Testis (tissue), 5 donors: ENCODE measurements at places on chromosomes 4 and X. TPM values are rescaled to one million over a fixed set of nuclear protein-coding genes. Genes with fewer than 3 reads are reported as not detected.

DNA sequence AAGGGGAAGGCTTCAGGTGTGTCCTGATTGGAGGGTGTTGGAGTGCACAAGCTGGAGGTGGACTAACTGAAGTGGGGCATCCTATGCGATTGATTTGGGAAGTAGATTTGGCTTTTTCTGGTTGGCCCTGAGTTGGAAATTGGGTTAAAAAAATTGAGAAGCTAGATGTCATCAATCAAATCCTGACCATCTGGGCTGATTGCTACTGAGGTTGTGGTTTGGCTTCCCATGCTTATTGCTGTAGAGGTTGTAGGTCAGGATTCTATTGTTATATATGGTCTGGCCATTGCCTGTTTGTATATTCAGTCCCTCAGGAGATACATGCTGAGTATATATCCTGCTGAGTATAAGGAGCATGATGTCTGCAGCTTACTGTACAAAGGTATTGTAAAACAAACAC is 7.7 kb upstream of the ZNF81 start:
- no peak overlapping the region for H3K4me3 ChIP-seq
- no peak overlapping the region for H3K27ac ChIP-seq
- no peaks in the 10 kb centered on the region for H3K36me3 ChIP-seq
- no peaks in the 10 kb centered on the region for H3K4me1 ChIP-seq
- no peaks in the 10 kb centered on the region for H3K27me3 ChIP-seq

DNA sequence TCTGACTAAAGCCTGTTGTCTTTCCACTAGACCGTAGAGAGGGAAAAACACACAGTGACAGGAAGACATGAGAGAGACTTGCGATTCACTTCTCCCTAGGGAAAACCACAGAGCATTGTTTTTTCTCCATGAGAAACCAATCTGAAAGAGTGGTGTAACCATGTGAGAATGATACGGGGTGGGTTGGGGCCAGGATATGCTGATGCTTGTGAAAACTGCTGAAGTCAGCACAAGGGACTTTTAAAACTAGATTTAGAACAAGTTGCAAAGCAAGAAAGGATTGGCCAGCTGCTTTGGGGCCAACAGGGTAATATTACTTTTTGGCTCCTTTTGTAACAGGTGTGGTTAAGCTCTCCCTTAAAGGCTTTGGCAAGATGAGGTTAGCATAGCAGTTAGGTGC is 66.1 kb downstream of the NHSL2 start:
- H3K36me3 ChIP-seq: no peaks in the 10 kb centered on the region
- no peak overlapping the region for H3K4me3 ChIP-seq
- DNase-seq: no peak
- no peak overlapping the region for H3K27ac ChIP-seq

DNA sequence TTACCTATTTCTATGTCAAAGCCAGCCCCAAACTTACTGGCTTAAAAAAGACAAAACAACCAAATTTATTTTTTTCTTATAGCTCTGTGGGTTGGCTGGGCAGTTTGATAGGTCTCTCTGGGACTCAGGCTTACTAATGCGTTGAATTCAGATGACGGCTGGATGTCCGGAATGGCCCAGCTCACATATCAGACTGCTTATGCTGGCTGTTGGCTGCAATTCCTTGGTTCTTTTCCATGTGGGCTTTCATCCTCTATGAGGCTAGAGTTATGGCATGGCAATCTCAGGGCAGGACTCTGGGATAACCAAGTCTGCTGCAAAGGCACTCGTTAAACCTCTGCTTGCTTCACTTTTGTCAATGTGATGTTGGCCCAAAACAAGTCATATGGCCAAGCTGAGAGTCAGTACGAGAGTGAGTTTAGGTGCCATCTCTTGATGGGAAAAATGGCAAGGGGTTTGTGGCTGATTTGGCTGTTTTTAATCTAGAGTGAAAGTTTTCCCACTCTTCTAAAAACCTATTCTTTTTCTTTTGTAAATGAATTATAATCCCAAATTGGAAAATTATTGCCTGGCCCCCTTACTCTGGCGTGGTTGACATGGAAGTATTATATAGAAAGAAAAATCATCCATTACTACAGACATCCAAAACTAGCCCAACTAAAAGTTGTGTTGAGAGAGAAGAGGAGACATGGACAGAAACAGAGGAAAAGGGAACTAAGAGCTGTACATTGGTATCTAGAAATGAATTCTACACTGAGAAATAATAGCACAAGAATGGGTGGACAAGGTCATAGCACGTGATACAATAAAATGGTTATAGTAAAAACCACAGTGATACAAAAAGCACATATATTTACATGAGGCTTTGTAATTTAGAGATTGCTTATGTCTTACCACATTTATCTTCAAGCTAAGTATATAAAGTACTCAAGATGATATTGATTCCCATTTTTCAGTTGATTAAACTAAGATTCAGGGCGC is 6.6 kb downstream of the PRIMPOL start:
- H3K36me3 ChIP-seq: no peaks in the 10 kb centered on the region
- no peaks in the 10 kb centered on the region for H3K27me3 ChIP-seq
- no peaks in the 10 kb centered on the region for H3K4me1 ChIP-seq
- no peak overlapping the region for H3K27ac ChIP-seq

DNA sequence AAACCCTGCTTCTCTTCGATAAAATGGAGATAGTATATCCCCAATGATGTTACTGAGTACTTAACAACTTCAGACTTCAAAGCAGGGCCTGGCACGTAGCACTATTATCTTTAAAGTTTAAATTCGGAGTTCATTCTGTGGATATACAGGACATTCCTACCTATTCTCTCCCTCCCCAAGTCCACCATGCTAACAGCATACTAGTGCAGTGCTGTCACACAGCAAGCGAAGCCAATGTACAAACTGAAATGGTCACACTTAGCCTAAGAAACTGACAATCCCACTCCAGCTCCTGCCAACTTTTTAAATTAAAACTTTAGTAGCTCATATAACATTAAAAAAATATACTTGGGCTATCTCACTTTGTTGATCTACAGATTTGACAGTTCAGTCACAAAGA is 1.2 kb upstream of the DNAJB14 start:
- DNase-seq: no peak
- peaks cover 24% of the 10 kb centered on the region for H3K4me1 ChIP-seq
- H3K27ac ChIP-seq: peak overlapping the region; percentile 93
- H3K4me3 ChIP-seq: peak overlapping the region; percentile 96
- no peaks in the 10 kb centered on the region for H3K27me3 ChIP-seq
- no peaks in the 10 kb centered on the region for H3K36me3 ChIP-seq

The PTPN13 gene
- total RNA-seq: 62.0 TPM

The INTS6L gene
- 47.6 TPM for total RNA-seq

The NALF2 gene
- total RNA-seq: 3.7 TPM

The PHKA1 gene
- total RNA-seq: 13.1 TPM
